ENCODE measurements at places on chromosomes 5 and 9.

GRCh38 chr5:66645039-66645438, 48.8 kb downstream of the MAST4 start:
- no peak for DNase-seq

GRCh38 chr9:115596746-115597080, 478.8 kb upstream of the TNC start:
- no peak for DNase-seq

- DNase-seq, result no peak
Measured at GRCh38 chr9:82489201-82489821, 500.7 kb downstream of the SPATA31D1 start.

- DNase-seq, result no peak
Measured at GRCh38 chr9:98639133-98639532, 69.6 kb downstream of the GABBR2 start.

GRCh38 chr5:161342886-161343285, 203.6 kb downstream of the GABRB2 start:
- no peak for DNase-seq

GRCh38 chr9:130171226-130172148, 717 bp upstream of the NCS1 start:
- DNase-seq, result no peak

DNA sequence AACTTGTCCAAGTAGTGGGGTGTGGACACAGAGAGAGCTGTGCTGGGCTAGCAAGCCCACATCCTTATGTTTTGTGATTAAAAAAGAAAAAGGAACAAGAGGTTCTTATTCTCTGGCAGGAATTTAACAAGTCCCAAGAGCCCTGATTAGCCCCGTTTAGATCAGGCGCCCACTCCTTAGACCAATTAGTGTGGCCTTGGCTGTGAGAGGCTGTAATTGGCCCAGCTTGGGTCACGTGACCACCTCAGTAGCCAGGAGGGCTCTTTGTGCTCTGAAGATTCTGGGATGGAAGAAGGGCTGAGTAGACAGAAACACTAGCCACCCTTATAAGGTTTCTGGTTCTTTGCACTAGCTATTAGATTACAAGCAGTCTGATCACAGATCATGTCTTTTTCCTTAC, 31.1 kb downstream of the GCNT4 start:
- DNase-seq, result no peak

DNA sequence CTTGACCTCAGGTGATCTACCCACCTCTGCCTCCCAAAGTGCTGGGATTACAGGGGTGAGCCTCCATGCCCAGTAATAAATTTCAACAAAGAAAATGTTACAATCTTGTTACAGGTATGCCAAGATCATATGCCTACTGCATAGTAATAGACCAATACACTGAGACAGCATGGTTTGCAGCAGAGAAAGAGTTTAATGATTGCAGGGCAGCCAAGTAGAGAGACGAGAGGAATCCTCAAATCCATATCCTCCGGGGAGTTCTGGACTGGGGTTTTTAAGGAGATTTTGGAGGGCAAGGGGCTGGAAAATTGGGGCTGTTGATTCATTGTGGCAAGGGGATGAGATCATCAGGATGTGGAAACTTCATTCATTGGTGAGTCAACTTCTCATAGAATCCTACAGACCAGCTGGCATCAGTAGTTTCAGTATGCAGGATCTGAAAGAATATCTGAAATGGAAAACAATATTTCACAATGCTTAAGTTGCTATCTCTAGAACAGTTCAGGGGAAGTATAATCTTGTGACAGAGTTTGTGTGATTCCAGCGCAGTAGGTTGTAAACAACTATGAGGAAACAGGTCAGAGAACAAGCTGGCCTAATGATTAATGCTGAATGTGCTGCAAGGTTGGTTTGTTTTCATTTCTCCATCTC, 14.8 kb upstream of the TUT7 start:
- no peak for DNase-seq

GRCh38 chr5:36481454-36482120, 124.8 kb upstream of the SLC1A3 start:
- no peak for DNase-seq

- DNase-seq, result no peak
Measured at GRCh38 chr5:143236682-143237081, 166.8 kb downstream of the NR3C1 start.

All from stimulated activated CD8-positive, alpha-beta memory T cell treated with anti-CD3 and anti-CD28 coated beads, Interleukin-15, amount 100 ng/mL, for 48 hours (primary cell).